Stimulated activated CD4-positive, alpha-beta T cell treated with anti-CD3 and anti-CD28 coated beads, Interleukin-1b, Interleukin-23, amount 100 ng/mL, for 1 hour (primary cell): ENCODE measurements at places on chromosomes 1 and 21.

DNA sequence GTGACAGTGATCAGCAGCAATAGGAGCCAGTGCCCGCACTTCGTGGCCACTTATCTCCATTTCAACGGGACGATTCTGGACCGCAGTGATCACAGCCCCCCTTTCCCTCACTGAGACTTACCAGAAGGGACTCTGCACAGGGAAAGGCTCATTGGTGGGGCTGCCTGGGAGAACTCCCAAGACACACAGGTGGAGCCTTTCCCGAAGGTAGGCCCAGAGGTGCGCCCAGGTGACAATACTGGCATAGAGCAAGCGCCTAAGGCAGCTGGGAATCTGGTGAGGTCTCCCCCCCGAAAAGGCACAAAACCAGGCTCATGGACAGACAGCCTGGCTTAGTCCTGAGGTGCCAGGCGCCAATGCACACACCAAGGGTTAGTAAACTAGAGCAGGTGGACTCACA, 318.9 kb downstream of the AJAP1 start:
- DNase-seq, result no peak

DNA sequence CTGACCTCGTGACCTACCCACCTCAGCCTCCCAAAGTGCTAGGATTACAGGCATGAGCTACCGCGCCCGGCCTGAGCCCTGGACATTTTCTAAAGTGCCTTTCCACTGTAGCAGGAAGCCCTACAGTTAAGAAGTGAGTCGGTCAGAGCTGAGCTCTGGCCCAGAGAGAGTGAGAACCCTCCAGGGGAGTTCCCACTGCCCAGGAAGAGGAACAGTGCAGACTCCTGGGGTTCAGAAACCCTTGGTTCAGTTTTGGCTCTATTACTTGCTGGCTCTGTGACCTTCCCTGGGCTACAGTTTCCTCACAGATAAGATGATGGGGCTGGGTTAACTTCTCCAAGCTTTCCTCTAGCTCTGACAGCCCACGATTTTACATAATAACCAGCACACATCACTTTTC, 20.9 kb downstream of the SLC9A1 start:
- no peak for DNase-seq

DNA sequence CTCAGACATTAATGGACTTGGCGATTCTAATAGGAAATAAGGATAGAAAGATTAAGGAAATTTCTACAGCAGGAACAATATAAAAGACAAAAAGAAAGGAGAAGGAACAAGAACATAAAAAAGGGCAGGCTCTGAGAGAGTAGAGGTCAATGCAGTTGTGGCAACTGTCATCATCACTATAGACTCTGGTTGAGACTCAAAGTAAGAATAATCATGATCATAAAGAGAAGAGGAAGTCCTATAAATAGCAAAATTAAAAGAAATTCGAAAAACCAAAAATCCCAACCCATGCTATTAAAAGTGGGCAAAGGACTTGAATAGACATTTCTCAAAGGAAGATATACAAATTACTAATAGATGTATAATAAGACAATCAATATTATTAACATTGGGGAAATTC, 14.4 kb upstream of the XCL1 start:
- DNase-seq, result no peak

DNA sequence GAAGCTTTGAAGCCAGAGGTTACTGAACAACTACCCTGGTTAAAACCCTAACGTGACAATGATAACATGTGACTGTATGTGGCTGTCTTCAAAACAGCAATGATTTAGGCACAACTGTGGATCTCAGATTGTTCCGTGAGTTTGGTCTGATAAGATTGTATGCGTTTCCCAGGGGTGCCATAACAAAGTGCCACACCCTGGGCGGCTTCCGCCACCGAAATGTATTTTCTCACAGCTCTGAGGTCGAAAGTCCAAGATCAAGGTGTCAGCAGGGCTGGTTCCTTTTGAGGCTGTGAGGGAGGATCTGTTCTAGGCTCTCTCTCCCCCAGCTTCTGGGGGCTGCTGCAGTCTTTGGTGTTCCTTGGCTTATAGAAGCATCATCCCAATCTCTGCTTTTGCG, 29.5 kb upstream of the ERG start:
- no peak for DNase-seq

DNA sequence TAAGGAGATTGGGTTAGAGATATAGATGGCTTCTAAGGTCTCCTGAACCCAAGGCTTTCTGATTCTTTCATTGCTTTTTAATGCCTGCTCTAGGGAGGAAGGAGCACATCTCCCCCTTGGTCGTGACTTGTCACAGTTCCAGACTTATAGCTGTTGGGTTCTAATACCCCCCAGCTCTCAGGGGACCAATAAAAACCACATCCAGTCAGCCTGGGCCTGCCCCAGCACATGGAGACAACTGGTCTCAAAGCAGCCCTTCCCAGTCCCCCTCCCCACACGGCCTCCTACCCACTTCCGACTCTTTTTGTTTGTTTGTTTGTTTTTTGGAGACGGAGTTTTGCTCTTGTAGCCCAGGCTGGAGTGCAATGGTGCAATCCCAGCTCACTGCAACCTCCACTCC, 23.3 kb downstream of the QSOX1 start:
- no peak for DNase-seq

- no peak for DNase-seq
These were observed 12.9 kb upstream of the RNU1-4 start for GRCh38 chr1:16727190-16728111.

DNA sequence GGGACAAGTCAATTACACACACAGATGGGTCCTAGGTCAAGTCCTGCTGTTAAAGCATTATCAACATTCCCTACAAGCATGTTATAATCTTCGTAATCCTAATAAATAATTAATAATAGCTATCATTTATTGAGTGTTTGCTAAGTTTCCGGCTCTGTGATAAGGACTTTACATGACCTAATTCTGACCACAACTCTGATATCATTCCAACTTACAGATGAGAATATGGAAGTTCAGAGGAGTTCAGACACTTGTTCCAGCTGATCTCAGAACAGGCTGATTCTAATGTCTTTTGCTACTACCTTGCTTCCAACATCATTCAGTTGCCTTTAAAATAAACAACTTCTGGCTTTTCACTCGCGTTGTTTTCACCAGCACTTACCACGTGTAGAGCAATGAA, 770.1 kb upstream of the CXADR start:
- no peak for DNase-seq

DNA sequence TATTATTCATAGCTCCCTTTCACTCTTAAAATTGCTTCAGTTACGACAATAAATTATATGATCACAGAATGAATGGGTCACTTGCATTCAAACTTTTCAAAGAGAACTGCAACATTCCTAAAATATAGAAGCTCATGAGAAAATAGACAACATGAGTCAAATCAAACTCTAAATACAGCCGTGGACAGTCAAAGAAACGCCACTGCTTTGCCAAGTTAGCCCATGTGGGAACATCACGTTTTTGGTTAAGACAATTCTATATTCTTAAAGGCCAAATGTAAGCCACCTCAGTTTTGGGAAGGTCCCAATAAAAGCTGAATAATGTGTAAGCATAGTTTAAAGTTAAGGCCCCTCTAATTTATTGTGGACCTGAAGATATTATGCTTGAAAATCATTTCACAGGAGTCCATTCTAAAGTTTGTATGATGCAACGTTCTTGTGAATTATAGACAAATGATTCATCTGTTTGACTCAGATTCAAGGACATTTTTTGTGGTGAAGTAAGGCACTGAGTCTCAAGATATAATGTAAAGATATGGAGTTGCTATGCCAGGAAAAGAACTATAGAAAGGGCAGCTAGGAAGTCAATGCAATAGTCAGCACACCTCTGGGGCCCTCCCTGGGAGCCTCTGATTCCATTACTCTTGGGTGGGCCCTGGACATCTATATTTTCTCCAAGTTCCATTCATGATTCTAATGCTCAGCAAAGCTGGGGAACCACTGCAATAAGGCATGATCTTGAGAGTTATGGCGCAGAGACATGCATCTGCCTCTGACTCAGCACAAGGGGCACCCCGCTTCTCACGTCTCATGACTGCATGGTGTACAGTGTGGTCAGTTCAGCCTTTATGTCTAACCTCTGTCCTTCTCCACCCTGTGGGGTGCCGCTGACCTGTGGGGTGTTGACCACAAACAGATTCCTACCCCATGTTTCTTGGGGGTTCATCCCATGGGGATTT, 33.9 kb downstream of the ETS2 start:
- no peak for DNase-seq

DNA sequence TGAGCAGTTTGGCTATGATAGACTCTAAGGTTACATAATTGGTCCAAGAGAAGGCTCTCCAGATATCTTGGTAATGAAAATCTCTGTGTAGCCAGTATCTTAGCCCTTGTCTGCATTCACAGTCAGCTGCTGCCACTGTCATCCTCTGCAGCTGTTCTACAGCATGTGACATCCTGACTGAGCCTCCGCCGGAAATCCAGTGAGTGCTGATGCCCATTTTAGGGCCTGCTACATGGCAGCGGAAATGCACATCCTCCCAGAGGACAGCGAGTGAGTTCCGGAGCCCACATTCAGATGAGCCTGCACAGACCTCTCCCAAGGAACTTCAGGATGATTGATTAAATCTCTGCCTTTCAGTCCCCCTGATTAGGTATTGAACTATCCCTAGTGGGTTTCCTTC, 237.1 kb downstream of the HHIPL2 start:
- no peak for DNase-seq

- DNase-seq, result no peak
These were observed 101.7 kb upstream of the PRMT6 start for GRCh38 chr1:106954661-106955229.

DNA sequence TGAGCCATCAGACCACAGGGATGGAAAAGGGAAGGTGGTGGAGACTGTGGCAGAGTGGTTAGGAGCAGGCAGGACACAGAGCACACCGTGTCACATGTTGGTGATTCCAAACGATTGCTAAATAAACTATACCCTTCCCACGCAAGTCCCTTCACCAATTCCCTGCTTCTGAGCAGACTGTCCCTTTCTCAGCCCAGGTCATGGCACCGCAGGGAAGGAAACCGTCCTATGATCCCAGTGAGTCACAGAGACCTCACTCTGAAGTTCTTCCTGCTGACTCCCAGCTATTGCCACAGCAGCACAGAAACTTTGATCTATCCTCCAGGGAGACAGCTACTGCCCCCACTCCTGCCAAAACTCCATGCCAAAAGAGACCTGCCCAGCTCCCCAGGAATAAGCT, 19.2 kb downstream of the RIMS3 start:
- no peak for DNase-seq

DNA sequence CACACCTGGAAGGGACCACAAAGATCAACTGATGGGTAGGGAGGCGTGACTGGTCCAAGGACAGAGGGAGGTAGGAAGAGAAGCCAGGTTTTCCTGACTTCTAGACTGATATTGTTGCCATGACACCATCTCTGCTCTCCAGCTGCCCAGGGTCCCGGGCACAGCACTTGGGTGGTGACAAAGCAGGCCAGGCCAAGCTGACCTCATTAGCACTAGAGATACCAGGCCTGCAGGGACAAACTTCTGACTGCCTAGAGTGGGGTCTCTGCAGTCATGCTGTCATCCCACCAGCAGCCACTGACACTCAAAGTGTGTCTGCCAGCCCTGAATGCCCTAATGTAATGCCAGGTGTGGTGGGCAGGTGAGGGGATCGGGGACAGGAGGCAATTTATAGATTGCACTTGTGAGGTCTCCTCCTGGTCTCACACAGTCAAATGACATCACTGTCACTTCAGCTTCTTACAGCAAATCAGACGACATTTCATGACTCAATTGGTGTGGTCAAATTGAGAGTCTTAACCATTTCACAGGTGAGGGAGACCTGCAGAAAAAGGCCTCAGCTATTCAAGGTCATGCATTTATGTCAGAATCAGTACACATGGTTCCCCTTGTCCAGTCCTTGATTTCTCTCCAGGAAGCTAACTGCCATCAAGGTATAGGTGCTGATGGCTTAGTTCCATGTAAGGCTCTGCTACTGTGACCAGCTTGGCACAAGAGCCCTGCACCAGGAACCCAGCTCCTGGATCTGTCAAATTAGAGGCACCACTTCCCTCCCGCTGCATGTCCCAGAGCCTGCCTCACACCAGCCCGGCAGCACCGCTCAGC, 2.7 kb downstream of the SLC9A1 start:
- no peak for DNase-seq

DNA sequence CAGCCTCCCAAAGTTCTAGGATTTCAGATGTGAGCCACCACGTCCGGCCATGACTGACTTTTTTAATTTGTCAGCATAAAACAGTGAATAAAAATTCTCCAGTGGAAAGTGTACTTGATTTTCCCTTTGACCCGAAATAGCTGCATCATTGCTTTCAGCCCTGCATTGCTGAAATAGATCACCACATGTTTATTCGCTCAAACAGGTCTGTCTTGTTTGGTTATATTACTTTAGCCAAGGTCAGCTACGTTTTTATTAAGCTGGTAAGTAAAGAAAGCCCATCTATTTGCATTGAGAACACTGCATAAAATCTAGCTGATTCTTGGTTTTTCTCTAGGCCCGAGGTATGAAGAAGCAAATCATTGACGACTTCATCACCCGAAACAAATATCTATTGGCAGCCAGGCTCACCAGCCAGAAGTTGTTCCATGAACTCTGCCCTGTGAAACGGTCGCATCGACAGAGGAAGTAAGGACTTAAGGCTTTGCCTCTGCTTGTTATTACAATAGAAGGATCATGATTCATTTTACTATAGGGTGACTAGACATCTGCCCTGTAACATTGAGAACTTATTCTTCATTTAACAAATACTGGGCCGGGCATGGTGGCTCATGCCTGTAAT, 25.6 kb downstream of the AGMAT start:
- no peak for DNase-seq

- DNase-seq, result no peak
These were observed 305.7 kb downstream of the MATN1 start for GRCh38 chr1:30417701-30418046.

DNA sequence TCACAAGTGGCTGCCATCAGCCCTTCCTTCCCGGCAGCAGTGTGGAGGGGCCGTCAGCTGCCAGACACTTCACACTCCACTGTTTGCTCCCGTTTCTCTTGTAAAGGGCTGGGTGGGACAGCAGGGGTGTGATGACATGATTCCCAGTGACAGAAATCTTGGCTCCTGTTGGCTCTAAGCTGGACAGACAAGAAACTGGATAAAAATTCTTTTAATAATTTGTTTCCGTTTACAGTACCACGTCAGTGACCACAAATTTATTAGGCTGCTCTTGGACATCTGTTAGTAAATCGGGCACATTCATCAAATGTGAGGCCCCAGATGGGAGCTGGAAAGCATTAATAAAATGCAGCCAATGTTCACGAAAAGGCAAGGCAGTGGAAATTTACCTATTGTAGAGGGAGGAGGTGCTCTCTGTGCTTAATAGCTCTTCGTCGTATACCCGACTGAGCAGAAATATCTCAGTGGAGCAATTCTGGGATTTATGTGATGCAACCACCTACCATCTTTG, 353.7 kb upstream of the GREM2 start:
- DNase-seq, result no peak
